ENCODE measurements at places on chromosomes 11 and 22. TPM values are rescaled to one million over a fixed set of nuclear protein-coding genes. Genes with fewer than 3 reads are reported as not detected.
A peak's percentile ranks its signal among the peaks of the same experiment; 100 is the strongest.

DNA sequence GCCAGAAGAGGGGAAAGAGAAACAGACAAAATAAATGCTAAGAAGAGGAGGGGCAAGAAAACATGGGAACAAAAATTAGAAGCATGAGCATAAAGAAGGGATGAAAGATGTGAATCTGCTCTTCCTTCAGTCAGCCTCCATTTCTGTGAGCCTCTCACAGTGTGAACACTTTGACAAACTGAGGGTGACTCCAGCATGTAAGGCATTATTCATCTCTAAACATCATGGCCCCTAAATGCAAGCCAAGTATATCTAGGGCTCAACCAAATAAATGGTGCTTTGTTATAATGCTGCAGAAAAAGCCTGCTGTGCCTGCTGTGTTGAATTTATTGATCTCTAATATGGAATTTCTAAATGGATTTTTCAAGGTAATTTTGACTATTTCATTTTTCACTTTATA is 281.3 kb downstream of the TTC28 start:
- no peak for ATAC-seq

DNA sequence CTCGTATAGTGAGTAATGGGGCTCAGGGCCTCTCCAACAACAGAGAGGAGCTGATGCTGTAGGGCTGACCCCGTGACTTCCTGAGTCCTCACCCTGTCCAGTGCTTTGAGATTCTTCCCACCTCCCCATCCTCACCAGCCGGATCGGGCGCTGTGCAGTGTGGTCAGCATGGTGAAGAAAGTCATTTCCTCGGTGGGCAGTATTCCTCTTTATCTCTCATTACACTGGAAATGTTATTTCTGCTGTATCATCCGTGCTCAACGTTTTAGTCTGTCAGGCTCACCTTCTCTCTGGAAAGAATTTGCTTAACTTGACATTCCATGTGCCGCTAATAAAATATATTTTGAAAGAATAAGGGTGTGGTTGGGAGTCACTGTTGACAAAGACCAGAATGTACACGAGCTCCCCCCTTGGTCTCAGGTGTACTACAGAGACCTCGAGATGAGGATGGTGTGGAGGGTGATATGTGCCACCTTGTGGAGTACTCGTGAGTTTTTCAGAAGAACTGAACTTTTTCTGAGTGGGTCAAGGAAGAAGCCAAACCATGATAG is 25.7 kb upstream of the SCGB1A1 start:
- ATAC-seq: peak; percentile 54

PANX2 gene
- 2.5 TPM for total RNA-seq

SERPING1 gene
- total RNA-seq: not detected

MAJIN gene
- not detected for total RNA-seq

- peak; percentile 63 for ATAC-seq
Observed at GRCh38 chr11:96424693-96425092, 34.9 kb downstream of the JRKL start.
